ENCODE measurements at places on chromosomes 7 and 10.

DNA sequence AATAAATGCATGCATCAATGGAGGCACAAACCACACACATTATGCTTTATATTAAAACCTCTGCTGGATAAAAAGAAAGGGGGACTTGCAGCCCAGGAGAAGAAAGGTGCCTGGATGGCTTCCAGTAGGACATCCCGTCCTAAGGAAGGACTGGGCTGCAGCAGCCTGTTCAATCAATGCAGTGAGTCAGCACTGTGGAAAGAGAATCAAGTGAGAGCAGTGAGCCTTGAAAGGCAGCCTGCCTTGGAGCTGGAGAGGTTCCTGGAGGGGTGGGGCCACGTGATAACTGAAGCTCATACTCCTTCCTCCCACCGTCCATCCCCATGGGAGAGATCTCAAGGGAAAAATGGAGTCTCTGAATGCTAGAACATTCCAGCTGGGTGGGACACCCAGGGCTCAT, 501.2 kb downstream of the ADRA2A start:
- DNase-seq, result no peak

GRCh38 chr7:26188206-26188956, 12.2 kb downstream of the HNRNPA2B1 start:
- no peak for DNase-seq

DNA sequence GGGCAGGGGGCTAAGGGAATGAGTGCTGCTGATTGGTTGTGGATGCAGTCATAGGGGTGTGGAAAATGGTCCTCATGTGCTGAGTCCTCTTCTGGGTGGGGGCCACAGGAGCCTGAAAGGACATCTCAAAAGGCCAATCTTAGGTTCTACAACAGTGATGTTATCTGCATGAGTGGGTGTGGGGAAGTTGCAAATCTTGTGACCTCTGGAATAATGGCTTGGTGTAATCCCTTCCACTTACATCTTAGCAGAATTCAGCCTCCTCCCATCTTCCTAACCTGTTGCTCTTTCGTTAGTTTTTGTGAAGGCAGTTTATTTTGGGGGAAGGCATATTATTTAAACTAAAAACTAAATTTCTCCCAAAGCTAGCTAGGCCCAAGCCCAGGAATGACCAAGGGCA, 42.0 kb upstream of the OIT3 start:
- DNase-seq, result no peak

DNA sequence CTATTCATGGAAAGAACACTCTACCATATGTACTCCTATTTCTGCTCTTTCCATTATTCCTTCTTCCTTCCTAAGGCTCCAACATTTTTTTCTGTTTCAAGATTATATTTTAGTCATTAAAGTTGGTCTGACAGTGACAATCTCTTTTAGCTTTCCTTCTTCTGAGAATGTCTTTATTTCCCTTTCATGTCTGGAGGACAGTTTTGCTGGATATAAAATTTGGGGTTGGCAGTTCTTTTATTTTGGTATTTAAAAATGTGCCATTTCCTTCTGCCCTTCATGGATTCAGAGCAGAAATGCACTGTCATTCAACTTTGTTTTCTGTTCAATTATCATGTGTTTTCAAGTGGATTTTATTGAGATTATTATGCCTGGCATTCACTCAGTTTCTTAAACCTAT, 53.1 kb downstream of the VSTM4 start:
- no peak for DNase-seq

DNA sequence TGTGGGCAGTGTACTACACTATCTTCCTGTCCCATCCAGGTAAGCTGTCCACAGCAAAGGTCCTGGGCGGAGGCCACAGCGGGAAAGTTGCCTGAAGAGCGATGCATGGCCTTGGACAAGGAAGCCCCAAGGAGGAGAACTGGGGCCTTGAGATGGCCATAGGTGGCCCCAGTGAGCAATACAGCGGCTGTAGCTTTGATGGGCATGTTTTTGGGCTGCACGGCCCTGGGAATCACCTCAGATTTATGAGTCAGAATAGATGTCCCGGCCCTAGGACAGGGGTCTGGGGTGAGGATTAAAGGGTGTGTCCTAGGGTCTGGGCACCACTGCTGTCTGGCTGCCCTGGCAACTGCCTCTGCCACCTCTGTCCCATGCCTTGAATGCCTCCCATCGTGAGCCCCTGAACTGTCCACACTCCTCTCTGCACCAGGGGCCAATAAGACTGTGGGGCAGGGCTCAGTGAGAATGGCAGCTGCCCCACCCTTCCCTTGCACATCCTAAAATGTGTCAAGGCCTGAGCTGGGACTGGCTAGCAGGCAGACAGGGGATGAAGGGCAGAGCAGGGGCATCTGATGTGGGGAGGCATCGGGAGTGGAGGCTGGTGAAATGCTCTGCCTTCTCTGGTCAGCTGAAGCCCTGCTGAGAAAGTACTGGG, 9.4 kb upstream of the IRF5 start:
- no peak for DNase-seq

DNA sequence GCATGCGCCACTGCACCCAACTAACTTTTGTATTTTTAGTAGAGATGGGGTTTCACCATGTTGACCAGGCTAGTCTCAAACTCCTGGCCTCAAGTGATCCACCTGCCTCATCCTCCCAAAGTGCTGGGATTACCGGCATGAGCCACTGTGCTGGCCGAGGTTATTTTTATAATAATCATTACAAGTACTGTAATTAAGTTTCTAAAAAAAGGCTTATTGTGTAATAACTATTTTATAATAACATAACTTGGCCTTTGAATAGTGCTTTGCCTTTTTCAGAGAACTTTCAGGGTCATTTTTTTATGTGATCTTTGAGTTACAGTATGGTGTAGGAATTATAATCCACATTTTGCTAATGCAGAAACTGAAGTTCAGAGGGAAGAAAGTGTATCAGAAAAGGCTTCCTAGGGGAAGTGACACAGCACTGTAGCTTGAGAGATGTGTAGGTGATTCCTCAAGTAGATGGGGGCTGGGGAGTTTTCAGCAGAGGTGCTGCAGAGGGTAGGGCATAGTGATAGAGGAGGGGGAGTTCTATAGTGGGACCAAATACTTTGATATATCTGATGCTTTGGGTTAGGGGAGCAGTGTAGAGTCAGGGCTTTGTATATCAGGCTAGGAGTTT, 9.2 kb upstream of the SYPL1 start:
- DNase-seq, result no peak

- no peak for DNase-seq
These were observed 95.8 kb downstream of the SEC61G start for GRCh38 chr7:54663186-54663585.

GRCh38 chr10:35594115-35595079, 10.7 kb upstream of the GJD4 start:
- DNase-seq, result no peak

DNA sequence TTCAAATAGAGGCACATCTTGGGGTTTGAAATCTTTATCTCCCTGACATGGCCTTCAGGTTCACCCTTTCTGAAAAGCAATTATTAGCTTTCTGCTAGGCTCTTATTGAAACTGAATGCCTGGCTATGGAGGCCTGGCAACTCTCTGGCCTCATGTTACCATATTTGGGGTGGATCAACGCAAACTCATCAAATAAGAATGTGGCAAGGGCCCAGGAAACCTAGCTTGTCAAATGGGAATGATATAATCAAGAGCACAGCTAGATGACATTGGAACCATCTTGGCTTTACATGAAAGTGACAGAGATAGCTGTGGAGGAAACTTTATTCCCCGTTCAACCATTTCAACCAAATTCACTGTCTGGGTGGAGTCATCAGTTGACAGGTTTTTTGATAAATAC, 202.8 kb upstream of the SMIM30 start:
- DNase-seq, result no peak

- no peak for DNase-seq
These were observed 46.3 kb downstream of the CUL2 start for GRCh38 chr10:35043796-35044344.

- DNase-seq, result no peak
These were observed 105.0 kb downstream of the ZNF248 start for GRCh38 chr10:37752334-37752875.

GRCh38 chr7:128739990-128740682, 977 bp downstream of the CALU start:
- DNase-seq, result no peak

DNA sequence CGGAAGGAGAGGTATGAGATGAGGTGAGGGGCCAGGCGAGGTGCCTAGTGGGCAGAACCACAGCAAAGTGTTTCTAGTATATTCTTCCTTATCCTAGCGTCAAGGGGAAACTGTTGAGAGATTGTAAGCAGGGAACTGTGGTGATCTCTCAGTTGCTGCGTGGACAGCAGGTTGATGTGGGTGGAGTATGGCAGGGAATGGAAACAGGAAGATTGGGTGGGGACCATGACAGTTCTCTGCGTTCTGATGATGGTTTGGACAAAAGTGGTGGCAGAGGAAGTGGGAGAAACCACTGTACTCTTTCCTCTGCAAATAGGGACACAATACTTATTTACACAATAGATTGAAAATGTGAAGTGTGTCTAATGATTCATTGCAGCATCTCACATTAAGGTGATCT, 191.5 kb upstream of the GRB10 start:
- DNase-seq, result no peak

GRCh38 chr7:29146888-29147609, 712 bp upstream of the CPVL start:
- DNase-seq, result no peak

- DNase-seq, result no peak
These were observed 432.2 kb upstream of the KLF6 start for GRCh38 chr10:4217187-4217586.

DNA sequence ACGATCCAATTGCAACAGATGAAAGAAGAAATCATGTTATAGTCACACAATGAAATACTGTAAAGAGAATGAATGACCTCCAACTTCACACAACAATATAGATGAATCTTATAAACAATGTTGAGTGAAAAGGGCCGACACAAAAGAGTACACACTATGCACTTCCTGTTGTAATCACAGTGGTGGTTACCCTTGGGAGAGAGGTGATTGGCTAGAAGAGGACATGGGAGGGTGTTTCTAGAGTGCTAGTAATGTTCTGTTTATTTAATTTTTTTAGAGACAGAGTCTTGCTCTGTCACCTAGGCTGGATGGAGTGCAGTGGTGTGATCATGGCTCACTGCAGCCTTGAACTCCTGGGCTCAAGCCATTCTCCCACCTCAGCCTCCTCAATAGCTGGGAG, 82.5 kb downstream of the NDUFB2 start:
- DNase-seq, result no peak

- no peak for DNase-seq
These were observed 819.2 kb downstream of the CCSER2 start for GRCh38 chr10:85147346-85148250.
